ENCODE measurements at places on chromosomes 2 and 18.

- DNase-seq, result no peak
These were observed 88.1 kb upstream of the ZEB2 start for GRCh38 chr2:144607891-144608521.

- DNase-seq, result peak; percentile 32
These were observed 213.9 kb downstream of the TFCP2L1 start for GRCh38 chr2:121071034-121071504.

- DNase-seq, result peak; percentile 89
These were observed 10.3 kb downstream of the PTPRN start for GRCh38 chr2:219298759-219299371.

DNA sequence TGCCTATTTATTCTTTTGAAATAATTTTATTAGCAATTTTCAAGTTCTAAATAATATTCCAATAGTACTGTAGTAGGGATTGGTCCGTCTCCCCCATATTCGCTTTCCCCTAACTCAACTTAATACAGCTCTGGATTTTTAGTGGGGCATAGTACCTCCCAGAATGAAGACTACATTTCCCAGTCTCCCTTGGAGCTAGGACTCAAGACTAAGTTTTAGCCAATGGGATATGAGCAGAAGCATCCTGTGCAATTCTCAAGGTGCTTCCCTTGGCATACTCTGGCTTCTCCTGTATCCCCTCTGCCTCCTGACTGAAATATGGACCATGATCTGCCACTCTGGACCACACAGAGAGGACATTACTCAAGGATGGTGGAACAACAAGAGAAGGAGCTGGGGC lies 24.1 kb downstream of the ST3GAL5 start:
- DNase-seq, result no peak

- DNase-seq, result no peak
These were observed 55.9 kb upstream of the SLC66A3 start for GRCh38 chr2:11099122-11100065.

- no peak for DNase-seq
These were observed 78.8 kb downstream of the MYL12B start for GRCh38 chr18:3340682-3341097.

GRCh38 chr2:16135196-16135912 lies 195.0 kb downstream of the MYCN start:
- no peak for DNase-seq

- DNase-seq, result no peak
These were observed 329.2 kb downstream of the LPIN1 start for GRCh38 chr2:12075603-12076002.

- DNase-seq, result no peak
These were observed 91.4 kb upstream of the CDH19 start for GRCh38 chr18:66695281-66695680.

GRCh38 chr2:17892770-17893534 lies 14.5 kb downstream of the KCNS3 start:
- no peak for DNase-seq

DNA sequence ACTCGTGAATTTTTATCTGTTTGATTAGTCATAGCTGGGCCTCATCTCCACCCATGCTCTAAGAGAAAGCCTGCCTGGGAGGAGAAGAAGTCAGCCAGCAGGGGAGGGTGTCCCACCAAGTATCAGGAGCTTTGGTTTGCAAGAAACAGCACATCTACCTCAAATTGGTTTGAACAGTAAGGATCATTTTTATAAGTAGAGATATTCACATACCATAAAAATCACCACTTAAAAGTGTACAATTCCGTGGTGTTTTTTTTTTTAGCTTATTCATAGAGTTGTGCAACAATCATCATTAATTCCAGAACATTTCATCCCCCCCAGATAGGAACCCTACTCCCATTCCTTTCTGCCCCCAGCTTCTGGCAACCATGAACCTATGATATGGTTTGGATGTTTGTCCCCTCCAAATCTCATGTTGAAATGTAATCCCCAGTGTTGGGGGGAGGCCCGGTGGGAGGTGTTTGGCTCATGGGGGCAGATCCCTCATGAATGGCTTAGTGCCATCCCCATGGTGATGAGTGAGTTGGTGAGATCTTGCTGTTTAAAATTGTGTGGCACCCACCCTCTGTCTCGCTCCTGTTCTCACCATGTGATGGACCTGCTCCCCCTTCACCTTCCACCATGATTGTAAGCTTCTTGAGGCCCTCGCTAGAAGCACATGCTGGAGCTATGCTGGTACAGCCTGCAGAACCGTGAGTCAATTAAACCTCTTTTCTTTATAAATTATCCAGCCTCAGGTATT lies 36.2 kb upstream of the HS6ST1 start:
- no peak for DNase-seq

DNA sequence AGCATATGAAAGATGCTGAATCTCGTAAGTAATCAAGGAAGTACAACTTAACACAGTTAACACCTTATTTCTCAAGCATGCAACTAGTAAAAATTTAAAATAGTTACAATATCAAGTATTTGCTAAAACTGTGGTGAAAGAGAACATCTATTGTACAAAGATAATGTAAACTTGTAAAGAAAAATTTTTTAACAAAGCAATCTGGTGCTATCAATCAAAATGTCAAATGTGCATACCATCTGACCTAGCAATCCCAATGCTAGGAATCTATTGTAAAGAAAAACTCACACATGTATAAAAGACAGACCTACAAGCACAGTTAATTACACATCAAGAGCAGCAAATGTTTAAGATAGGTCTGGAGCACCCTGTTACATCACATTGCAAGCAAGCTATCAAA lies 90.1 kb downstream of the SLC66A3 start:
- no peak for DNase-seq

DNA sequence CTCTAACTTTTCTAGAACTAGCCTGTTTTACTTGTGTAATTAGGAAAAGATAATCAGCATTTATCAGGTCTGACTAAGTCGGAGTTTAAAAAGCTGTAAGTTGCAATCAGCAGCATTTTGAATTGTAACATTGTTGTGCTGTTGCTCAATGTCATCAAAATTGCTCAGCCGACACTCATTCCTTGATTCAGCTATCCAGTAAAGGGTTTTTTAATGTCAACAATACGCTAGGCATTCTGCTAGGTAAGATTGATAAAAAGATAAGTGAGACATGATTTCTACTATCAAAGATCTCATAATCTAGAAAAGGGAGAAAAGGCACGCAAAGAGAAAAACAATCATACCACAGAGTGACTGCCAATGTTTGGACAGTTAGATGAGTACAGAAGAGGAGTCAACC lies 327.1 kb upstream of the CDH2 start:
- DNase-seq, result no peak

GRCh38 chr2:98348066-98348561 lies 1.9 kb downstream of the CNGA3 start:
- DNase-seq, result no peak

DNA sequence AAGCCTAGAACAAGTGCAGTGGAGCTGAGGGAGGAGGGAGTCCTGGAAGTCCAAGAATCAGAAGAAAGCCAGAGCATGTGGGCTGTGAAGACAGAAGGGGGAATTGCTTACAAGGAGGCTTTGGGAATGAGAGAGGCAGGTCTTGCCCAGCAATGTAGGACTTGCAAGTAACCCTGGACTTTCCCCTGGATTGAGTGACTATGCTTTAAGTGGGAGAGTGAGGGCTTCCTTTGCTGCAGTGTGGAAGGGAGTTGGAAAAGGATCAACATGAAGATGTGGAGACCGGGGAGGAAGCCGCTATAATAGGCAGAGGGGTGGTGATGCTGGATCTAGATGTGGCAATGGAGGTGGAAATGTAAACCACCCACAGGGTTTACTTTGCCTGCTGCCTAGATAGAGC lies 13.8 kb upstream of the SCYGR1 start:
- DNase-seq, result no peak

DNA sequence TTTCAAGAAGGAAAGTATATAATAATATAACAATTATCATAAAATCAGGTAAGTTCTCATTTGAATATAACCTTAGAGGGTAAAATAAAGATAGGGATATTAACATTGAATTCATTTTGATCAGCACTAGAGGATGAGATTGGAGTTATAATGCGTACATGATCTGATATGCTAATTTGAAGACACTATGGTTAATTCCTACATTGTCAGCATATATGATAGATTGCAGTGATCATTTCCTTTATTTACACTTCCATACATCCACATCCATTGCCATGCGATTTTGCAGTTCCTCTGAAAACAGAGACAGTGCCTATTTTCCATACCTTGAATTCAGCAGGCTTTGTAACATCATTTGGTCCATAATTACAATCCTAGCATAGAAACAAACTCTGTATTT lies 519.2 kb downstream of the CCDC85A start:
- no peak for DNase-seq

DNA sequence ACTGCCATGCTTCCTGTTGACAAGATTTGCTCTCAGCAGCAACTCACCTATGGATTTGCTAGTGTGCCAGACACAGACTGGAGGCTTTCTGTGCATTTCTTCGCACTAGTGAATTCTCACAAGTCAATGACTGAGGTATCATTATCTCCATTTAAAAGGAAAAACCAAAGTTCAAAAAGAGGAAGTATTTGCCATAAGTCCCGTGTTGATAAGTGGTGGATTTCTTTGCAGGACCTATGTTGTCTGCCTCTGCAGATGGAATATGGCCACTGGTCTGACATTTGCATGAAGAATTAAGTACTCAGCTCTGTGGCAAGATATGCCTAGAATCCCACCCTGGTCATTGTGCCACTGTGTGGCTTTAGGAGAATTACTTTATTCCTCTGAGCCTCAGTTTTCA lies 299.6 kb downstream of the PAX3 start:
- DNase-seq, result no peak

GRCh38 chr2:215746887-215747615 lies 266.3 kb downstream of the MREG start:
- no peak for DNase-seq

GRCh38 chr18:31877900-31878299 lies 65.0 kb downstream of the TRAPPC8 start:
- no peak for DNase-seq

- no peak for DNase-seq
These were observed 127.2 kb downstream of the TPO start for GRCh38 chr2:1540481-1540880.

- no peak for DNase-seq
These were observed 197.9 kb upstream of the TNP1 start for GRCh38 chr2:217057773-217058172.

- peak; percentile 82 for DNase-seq
These were observed 17.0 kb upstream of the NFATC1 start for GRCh38 chr18:79378536-79379250.

- DNase-seq, result no peak
These were observed 13.1 kb upstream of the GPR55 start for GRCh38 chr2:230938098-230938497.

DNA sequence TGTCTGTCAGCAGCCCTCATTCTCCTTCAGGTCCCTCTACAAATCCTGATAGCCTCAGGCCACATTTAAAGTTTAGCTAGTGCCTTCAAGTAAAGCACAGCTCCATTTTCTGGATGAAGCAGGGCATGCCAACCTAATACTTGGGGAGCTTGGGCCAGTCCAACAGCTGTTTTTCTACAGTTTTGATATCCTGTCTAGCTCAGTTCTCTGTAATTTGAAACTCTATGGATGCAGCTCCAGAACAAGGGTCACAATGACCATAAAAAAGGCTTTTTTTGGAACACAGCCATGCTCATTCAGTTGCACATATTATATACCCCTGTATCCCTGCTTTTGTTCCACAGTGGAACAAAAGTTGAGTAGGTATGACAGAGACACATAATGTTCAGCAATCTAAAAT lies 373.5 kb downstream of the SUCLG1 start:
- no peak for DNase-seq

DNA sequence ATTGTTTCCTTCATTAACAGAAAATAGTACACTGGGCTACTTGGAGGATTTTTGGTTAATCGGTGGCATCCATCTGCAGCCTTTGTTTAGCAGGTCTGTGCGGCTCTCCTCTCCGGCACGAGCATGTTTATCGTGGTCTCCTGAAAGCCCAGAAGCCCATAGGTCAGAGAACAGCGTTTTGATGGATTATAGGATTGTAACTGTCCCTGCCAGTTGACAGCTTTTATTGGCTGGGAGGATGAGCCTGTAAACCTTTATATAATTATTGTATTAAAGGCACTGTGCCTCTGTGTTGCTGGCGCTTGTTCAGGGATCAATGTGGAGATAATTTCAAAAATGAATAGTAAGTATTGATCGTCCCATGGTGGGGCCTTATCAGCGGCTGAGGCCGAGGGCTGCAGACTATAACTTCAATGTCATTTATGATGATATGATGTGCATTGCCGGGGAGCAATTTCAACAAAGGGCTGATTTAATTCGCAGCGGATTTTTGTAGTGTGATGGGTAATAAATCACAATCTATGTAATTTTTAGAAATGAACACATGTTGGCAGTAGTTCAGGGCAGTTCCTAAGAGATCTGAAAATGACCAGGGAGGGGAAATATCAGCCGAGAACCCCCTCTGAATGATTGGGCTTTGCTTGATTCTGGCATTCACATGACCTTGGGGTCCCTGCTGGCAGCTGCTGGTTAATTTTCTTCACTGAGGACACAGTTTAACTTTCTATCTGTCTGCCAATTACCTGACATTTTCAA lies 736.1 kb downstream of the GALR1 start:
- no peak for DNase-seq

GRCh38 chr2:58992062-58992706 lies 751.1 kb upstream of the FANCL start:
- no peak for DNase-seq

DNA sequence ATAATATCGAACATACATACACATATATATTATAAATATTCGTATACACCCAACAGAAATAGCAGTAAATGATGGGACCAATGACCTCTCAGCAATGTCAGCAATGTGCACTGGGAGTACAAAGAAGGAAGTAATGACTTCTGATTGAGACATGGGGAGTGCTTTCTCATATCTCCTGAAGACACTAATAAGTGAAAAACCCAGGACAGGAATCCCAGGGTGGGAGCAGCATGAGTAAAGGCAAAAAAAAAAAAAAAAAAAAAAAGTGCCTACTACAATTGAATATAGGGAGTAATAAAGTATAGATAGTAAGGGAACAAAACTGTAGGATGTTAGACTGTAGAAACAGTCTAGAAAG lies 491.3 kb downstream of the IRS1 start:
- no peak for DNase-seq

DNA sequence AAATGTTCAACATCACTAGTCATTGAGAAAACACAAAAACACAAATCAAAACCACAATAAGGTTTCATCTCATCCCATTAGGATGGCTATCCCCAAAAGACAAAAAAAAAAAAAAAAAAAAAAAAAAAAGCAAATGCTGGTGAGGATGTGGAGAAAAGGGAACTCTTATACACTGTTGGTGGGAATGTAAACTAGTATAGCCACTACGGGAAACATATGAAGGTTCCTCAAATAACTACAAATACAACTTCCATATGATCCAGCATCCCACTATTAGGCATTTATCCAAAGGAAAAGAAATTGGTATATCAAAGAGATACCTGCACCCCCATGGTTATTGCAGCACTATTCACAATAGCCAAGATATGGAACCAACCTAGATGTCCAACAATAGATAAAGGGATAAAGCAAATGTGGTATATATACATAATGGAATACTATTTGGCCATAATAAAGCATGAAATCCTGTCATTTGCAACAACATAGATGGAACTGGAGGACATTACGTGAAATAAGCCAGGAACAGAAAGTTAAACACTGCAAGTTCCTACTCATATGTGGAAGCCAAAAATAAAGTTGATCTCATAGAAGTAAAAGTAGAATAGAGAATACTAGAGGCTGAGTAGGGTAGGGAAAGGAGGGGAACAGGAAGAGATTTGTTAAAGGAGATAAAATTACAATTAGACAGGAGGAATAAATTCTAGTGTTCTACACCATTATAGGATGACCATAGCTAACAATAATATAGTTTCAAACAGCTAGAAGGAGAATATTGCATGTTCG lies 8.4 kb downstream of the POLR1A start:
- DNase-seq, result no peak

- no peak for DNase-seq
These were observed 191.7 kb upstream of the NDUFV2 start for GRCh38 chr18:8910843-8911242.

GRCh38 chr2:151796774-151797173 lies 31.4 kb downstream of the ARL5A start:
- DNase-seq, result no peak
